ENCODE measurements at places on chromosomes 16 and 17.

GRCh38 chr17:20127360-20128035, 118.3 kb downstream of the SPECC1 start:
- DNase-seq, result no peak

- DNase-seq, result no peak
Observed at GRCh38 chr17:48860034-48860433, 29.2 kb downstream of the CALCOCO2 start.

GRCh38 chr16:25210758-25211157, 6.0 kb upstream of the AQP8 start:
- no peak for DNase-seq

GRCh38 chr17:39240631-39241030, 14.9 kb upstream of the STAC2 start:
- DNase-seq, result no peak

GRCh38 chr17:14950216-14950615, 314.9 kb downstream of the PMP22 start:
- no peak for DNase-seq

GRCh38 chr17:75260641-75261335, 618 bp downstream of the GGA3 start:
- DNase-seq, result no peak

DNA sequence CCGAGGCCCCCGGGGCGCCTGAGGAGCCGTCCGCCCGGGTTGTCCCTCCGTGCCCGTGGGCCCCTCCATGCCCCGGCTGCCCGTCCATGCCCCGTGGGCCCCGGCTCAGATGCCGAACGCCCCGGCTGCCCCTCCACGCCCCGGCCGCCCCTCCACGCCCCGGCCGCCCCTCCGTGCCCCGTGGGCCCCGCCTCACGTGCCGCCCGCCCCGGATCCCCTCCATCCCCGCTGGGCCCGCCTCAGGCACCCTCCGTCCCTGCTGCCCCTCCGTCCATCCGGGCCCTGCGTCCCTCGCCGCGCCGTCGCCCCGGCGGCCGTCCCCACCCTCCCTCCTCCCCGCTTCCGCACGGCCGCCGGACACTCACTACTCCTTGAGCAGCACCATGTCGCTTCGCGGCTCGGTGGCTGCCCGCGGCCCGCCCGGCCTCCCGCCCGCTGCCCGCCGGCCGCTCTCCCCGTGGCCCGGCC, 382 bp downstream of the PITPNA start:
- DNase-seq, result no peak

DNA sequence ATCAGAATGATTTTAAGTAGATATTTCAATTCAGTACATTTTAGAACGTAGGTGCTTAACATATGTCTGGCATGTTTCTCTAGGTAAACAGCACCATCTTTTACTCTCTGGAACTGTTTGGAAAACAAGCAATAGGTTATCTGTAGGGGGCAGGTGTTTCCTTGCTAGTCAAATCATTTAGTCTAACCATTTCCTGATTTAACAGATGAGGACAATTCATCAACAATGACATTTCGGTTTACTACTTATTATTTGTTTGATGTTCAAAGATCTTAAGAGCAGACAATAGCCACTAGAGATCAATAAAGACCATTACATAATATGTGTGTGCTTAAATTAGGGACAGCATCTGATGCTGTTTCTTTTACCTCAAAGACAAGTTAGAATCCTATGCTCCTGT, 173.1 kb downstream of the CEP112 start:
- DNase-seq, result no peak

- no peak for DNase-seq
Observed at GRCh38 chr17:78390241-78391050, 12.0 kb downstream of the PGS1 start.

GRCh38 chr17:18240449-18240848, 15.0 kb downstream of the LLGL1 start:
- DNase-seq, result no peak

DNA sequence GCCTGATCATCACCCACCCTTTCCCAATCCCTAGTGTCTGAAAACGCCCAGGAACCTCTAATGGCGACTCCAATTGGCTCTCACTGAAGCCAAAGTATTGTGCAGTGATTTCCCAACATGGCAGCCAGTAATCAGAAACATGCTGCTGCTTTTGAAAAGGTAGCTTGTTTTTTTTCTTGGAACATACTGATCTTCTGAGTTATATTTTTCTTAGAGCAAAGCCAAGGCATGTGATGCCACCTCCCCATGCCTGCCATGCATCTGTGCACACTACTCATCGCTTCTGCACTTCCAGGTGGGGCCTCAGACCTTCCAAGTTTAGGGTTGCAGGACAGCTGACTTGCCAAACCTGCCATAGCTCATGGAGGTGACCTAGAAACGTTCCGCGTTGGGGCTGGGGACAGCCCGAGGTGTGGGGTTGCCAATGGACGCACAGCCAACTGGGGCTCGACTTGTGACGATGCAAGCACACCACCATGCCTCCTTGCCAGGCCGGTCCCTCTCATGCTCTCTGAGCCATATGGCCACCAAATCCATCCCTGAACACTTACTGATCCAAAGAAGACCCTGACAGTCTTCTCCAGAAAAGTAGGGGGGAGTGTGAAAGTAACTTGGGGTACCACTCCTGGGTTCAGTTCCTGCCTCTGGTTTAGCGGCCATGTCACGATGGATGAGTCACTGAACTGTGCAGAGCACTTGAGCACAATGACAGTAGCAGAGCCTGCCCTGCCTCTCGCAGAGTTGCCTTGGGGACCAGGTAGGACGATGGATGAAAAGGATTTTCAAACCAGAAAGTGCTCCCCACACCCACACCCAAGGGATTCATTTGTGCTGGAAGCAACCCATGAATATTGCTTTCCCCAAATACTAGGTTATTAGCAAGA, 155.7 kb downstream of the CCDC182 start:
- no peak for DNase-seq

DNA sequence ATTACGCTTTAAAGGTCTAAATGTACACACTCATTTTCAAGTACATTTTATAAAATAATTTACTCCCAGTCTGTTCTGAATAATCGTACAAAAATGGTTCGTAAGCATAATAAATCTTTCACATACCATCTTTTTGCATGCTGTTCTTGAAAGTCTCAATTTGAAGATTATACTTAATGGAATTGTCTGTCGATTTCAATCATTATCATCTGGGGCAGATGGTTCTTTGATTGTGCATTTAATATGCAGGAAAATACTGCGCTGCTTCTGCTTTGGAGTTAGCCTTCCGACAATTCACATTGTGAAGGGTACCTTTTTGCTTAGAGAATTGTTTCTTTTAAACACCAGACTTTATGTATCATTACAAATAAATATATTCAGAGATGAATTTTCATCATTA, 262.8 kb downstream of the ABCC12 start:
- DNase-seq, result no peak

DNA sequence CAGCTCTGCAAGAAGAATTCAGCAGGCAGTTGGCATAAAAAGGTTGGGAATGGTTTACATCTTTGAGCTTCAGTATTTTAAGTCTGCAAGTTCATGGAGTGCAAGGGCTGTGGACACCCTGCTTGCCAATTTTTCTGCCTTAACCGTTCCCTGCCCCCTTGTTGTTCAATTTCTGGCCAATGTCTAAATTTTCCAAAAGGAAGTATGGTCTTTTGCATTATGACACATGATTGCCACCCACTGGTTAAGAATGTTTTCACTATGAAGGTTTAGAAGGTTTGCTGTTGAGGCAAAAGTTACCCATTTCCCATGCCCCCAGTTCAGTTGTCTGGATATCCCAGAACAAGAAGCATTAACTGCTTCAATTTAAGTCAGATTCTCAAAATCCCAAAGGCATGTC, 441.9 kb downstream of the CDH13 start:
- DNase-seq, result no peak

GRCh38 chr17:16997514-16998429, 25.9 kb upstream of the TNFRSF13B start:
- DNase-seq, result no peak

DNA sequence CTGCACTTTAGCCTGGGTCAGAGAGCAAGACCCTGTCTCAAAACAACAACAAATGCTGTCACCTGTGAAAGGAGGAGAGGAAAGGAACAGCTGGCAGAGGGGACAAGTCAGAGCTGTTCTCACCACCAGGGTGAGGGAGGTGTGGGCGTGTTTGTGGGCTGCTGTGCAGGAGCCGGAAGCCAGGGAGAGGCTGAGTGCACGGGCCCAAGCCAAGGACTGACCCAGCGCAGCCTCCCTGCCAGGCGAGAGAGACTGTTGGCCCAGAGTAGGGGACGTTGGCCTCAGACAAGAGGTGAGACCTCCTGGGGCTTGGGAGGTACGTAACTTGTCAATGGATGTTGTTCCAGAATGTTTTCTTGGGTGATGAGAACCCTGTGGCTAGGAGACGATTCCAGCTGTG, 10.7 kb downstream of the SPNS2 start:
- no peak for DNase-seq

DNA sequence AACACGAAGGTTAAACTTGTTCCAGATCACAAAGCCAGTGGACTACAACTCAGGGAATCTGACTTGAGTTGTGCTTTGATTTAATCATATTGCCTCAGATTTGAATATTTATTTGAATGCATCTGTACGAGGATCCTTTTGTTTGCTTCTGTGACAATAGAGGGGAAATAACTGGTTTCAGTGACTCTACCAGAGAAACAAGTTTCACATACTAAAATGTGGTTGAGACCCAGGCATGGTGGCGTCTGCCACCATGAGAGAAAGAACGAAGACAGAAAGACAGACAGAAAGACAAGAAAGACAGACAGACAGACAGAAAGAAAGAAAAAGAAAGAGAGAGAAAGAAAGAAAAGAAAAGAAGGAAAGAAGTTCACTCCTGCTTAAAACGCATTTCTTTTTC, 24.0 kb downstream of the YWHAE start:
- no peak for DNase-seq

DNA sequence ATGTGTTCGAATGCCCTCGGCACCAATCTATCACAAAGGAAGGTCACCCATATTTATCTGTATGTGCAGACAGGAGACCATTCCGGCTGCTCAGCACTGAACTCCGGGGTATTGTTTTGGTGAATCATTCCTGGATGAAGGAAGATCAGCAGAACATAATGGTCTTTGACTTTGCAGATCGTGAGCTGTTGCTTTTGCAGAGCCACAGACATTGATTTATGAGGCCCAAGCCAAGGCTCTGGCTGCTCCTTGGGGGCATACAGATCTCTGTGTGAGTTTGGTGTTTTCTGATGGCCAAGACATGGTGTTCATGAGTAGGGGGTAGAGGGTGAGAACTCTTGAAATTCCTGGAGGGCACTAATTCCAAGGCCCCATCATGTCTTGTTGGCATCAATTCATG, 458.8 kb upstream of the HSBP1 start:
- no peak for DNase-seq

DNA sequence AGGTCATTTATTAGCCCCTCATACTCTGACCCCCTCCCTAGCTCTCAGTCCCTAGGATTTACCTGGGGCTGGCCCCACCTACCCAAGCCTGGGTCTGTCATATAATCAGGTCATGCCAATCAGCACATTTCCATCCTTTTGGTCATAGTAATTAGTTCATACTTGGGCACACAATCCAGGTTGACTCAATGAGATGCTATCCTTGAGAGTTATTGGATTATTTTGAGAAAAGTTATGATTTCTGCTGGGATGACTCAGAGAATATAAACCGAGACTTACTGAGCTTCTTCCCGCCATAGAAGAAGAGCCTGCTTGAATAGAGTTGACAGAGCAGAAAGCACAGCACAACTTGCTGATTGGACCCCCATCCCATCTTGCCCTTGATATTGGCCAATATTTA, 331.5 kb downstream of the CBLN1 start:
- no peak for DNase-seq

GRCh38 chr17:13460261-13461000, 141.3 kb downstream of the HS3ST3A1 start:
- DNase-seq, result no peak

- no peak for DNase-seq
Observed at GRCh38 chr17:50134206-50135110, 4.5 kb upstream of the SAMD14 start.

- DNase-seq, result no peak
Observed at GRCh38 chr16:35450648-35451047, 1991.2 kb downstream of the TP53TG3F start.

DNA sequence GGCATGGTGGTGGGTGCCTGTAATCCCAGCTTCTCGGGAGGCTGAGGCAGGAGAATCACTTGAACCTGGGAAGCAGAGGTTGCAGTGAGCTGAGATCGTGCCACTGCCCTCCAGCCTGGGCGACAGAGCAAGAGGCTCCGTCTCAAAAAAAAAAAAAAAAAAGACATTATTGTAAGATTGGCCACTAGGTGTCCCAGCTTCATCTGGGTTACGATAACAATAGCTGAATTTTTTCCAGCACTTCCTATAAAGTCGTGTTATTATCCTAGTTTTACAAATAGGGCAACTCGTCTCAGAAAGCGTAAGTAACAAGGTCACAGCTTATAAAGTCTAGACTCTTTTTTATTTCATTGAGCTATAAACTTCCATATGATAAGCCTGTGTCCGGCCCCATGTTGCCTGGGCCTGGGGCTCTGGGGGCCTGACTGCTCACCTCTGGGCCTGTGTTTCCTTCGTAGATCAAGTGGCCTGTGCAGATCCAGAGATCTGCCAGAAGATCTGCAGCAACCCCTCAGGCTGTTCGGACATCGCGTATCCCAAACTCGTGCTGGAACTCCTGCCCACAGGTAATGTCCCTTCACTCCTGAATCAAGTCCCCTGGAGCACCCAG, 60.5 kb downstream of the SLC5A11 start:
- DNase-seq, result no peak

GRCh38 chr16:74463888-74464287, 42.6 kb upstream of the CLEC18B start:
- DNase-seq, result no peak

DNA sequence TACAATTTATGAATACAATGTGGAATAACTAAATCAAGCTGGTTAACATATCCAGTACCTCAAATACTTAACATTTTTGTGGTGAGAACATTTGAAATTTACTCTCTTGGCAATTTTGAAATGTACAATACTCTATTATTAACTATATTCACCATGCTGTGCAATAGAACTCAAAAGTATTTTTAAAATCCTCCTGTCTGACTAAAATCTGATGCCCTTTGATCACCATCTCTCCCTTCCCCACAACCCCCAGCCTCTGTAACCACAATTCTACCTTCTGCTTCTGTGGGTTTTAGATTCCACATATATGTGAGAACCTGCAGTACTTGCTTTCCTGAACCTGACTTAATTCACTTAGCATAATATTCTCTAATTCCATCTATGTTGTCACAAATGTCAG, 71.6 kb upstream of the ALOX12 start:
- no peak for DNase-seq

- DNase-seq, result no peak
Observed at GRCh38 chr17:69246726-69247375, 18.2 kb upstream of the ABCA10 start.

DNA sequence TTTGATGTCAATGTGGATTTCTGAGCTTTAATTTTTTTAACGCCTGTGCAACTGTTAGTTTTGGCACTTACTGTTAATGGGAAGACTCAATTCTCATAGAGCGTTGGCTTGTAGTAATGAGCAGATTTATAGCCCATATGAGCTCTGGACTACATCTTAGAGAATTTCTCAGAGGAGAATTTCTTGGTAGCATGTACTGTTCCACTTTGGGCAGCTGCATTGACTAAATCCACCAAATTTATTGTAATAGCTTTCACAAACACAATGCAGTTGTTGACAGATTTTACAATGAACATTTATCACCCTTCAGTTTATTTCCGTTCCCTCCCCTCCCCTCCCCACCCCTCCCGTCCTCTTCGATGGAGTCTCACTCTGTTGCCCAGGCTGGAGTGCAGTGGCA, 193.9 kb downstream of the PRKCA start:
- DNase-seq, result no peak
